ENCODE measurements at places on chromosomes 5 and 9.

DNA sequence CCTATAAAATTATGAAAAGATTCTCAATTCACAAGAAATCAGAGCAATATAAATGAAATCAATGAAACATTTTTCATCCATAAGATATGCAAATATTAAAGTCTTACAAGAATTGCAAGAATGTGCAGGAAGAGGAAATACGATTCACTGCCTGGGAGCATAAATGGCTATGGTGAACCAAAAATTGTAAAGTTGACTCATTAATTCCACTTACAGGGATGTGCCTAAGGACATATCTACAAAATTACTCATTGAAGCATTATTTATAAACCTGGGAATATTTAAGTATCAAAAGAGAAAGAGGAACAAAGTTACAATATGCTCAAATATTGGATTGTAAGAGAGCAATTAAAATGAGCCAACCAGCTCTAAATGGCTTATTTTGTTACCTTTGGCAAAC lies 6.9 kb upstream of the NIPSNAP3A start:
- DNase-seq: peak; percentile 44

DNA sequence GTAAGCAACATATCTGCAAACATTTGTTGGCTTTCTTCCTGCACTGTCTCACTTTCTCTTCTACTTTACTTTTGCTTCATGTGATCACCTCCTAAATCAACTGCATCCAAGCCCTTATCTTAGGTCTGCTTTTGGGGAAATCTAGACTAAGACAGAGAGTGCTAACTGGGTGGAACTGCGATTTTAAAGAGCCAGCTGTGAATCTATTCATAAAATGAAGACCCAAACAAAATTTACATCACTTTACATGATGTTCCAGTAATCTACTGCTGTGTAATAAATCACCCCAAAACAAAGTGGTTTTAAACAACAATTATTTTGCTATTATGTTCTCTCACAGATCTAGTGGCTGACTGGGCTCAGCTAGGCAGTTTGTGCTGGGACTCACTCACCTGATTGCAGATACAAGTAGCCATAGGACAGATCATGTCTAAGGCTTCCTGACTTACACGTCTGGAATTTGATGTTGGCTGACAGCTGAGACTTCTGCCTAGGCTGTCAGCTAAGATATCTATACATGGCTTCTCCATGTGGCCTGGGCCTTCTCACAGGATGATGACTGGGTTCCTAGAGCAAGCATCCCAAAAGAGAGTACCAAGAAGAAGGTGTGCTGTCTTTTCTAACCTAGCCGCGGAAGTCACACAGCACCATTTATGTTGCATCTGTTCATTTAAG lies 145.1 kb upstream of the TBCA start:
- DNase-seq: no peak

GRCh38 chr9:8543219-8543618 lies 743.6 kb upstream of the DMAC1 start:
- DNase-seq: no peak

DNA sequence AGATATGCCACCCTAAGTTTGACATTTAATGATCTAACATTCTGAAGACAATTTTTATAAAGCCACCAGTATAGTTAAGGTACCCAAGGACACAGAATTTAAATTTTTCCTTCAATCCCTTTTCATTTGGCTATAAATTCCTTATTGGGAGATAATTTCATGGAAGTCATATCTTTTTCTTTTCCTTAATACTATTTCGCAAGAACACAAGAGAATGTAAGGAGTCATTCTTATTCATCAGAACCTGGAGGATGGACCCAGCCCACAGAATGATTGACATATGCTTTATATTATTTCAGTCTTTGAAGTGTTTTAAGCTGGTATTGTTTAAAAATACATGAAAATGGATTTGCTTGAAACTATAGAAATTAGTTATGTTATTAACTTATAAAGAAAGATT lies 79.6 kb downstream of the DROSHA start:
- DNase-seq: no peak

GRCh38 chr5:108259306-108259705 lies 122.6 kb downstream of the FBXL17 start:
- no peak for DNase-seq

Data from hepatic stellate cell (primary cell).